ENCODE measurements at places on chromosomes 16 and 17.

DNA sequence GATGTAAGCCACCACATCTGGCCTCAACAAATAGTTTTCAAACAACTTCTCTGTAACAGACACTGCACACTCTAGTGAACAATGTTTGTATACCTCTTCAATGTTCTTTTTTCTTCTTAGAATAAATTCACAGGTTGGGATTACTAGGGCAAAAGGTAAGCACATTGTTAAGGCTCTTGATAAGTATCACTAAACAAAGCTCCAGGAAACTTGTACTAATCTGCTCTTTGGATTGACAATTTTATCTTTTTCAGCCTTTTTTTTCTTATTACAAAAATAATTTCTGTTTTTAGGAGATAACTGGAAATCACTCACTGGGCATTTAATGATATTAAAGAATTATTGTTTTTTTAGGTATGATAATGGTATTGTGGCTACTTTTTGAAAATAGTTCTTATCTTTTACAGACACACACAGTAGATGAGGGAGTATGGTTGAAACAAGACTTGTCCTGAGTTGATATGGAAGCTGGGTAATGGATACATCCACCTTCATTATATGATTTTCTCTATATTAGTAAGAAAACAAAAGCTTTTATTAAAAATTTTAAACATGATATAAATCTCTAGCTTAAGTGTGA lies 7.7 kb upstream of the MPRIP start:
- DNase-seq = no peak

DNA sequence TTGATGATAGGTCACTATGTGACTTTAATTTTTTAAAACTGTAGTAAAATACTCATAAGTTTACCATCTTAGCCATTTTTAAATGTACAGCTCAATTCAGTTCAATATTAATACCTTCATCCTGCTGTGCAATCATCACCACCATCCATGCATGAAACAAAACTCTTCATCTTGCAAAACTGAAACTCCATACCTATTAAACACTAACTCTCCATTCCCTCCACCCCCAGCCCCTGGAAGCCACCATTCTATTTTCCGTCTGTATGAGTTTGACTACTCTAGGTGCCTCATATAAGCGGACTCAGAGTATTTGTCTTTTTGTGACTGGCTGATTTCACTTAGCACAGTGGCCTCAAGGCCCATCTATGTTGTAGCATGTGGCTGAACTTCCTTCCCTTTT lies 9.4 kb upstream of the CNEP1R1 start:
- DNase-seq = no peak

DNA sequence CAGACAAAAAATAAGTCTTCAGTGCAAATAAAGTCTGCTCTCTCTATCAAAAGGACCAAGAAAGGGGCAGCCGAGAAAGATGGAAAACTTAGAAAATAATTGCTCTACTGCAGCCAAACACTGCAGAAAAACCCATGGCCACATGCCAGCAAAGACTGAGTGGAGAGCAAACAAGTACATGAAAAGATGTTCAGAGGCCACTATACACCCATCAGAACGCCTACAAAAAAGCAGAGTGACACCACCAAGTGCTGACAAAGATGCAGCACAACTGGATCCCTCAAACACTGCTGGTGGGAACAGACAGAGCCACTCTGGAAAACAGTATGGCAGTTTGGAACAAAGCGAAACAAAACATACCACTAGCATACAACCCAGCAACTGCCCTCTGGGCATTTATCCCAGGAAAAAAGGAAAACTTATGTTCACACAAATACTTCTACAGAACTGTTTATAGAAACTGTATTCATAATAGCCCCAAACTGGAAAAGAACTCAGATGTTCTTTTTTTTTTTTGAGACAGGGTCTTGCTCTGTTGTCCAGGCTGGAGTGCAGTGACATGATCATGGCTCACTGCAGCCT lies 36.7 kb downstream of the KIAA0753 start:
- DNase-seq = no peak

DNA sequence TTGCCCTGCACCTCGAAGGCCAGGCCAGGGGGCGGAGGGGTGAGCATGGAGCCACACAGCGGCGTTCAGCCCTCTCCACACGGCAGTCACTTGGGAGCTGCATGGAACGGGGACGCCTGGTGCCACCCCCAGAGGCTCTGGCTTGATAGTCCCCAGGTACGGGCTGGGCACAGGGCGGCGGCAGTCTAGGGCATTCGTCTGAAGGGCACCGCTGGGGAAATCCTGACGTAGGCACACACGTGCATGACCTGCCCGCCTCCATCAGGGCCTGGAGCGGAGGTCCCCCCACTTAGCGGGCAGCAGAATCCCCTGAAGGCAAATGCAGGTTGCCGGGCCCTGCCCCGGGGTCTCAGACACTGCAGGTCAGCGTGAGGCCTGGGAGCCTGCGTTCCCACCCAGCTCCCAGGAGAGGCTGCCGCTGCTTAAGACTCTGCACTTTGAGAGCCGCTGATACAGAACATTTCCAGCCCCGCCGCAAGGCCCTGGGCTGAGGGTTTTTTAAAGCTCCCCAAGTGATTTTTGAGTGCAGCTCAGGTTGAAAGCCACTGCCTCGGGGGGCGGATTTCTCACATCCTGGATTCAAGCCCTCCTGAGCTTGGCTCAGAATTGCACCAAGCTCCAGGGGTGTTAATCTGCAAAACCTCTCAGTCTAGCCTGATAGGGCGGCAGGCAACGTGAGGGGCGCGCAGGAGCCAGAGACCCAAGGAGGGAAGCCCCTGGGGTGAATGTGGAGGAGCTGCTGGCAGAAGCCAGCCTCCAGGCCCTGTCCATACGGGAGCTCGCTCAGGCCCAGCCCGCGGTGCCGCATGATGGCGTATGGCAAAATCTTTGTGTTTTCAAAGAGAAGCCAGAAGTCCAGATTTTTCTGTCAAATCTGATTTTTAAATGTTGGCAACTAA lies 182.3 kb upstream of the GSE1 start:
- DNase-seq = no peak

DNA sequence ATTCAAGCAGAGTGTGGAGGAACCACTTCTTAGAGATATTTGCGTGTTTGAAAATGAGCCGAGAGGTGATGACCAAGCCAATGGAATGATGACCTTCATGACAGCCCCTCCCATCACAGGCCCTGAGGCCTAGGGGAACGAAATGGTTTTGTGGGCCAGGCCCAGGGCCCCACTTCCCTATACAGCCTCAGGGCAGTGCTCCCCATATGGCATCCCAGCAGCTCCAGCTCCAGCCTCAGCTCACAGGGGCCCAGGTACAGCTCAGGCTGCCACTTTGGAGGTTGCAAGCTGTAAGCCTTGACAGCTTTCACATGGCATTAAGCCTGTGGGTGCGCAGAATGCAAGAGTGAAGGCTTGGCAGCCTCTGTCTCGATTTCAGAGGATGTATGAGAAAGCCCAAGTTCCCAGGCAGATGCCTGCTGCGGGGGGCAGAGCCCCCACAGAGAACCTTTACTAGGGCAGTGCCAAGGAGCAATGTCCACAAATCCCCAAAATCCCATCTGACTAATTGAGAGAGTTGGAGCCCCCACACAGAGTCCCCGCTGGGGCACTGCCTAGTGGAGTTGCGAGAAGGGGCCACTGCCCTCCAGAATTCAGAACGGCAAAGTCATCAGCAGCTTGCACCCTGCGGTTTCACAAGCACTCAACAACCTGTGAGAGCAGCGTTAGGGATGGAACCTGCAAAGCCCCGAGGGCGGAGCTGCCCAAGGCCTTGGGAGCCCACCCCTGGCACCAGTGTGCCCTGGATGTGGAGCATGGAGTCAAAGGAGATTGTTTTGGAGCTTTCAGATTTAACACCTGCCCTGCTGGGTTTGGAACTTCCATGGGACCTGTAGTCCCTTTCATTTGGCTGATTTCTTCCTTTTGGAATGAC lies 21.2 kb downstream of the CHMP6 start:
- no peak for DNase-seq

GRCh38 chr17:45296003-45296832 lies 20.6 kb downstream of the MAP3K14 start:
- DNase-seq = no peak

- no peak for DNase-seq
These were observed 22.4 kb downstream of the NLRP1 start for GRCh38 chr17:5561736-5562571.

DNA sequence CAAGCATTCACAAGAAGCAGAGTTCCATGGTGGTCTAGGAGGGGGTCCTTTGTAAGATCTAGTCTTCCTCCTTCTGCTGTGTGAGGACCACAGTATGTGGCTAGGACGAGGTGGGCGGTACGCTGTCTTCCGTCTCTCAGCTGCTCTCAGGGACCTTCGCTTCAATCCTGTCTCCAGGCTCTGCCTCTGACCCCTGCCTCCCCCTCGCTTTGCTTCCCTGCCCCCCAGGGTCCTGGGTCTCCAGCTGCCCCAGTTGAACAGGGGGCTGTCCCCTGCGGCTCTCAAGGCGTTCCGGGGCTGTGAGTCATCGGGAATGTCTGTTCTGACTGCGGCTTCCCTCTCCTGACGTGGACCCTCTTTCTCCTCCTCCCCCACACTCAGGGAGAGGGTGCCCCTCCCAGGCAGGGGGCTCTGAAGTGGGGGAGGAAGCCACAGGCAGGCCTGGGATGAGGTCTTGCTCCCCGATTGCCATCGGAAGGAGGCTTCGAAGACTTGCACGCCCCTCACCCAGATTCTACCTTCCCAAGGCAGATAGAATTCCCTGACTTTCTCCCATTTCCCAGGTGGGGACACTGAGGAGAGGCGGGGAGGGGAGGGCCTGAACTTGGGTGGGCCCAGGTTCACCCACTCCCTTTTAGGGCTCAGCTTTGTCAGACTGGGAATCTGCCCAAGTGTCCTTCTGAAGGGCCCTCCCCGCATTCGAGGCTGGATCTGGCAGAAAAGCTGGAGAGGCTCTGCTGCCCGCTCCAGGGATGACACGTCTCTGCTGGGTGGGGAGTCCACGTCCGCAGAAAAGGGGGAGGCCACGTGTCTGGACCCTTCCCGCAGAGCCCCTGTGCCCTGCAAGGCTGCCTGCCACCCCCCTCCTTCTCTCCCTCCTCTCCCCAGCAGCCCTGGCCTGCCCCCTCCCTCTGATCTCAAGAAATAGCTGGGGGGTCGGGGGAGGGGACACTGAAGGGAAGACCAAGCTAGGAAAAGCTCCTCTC lies 9.1 kb upstream of the COL1A1 start:
- DNase-seq = no peak

- no peak for DNase-seq
These were observed 3.3 kb upstream of the HIGD1B start for GRCh38 chr17:44844390-44844830.

DNA sequence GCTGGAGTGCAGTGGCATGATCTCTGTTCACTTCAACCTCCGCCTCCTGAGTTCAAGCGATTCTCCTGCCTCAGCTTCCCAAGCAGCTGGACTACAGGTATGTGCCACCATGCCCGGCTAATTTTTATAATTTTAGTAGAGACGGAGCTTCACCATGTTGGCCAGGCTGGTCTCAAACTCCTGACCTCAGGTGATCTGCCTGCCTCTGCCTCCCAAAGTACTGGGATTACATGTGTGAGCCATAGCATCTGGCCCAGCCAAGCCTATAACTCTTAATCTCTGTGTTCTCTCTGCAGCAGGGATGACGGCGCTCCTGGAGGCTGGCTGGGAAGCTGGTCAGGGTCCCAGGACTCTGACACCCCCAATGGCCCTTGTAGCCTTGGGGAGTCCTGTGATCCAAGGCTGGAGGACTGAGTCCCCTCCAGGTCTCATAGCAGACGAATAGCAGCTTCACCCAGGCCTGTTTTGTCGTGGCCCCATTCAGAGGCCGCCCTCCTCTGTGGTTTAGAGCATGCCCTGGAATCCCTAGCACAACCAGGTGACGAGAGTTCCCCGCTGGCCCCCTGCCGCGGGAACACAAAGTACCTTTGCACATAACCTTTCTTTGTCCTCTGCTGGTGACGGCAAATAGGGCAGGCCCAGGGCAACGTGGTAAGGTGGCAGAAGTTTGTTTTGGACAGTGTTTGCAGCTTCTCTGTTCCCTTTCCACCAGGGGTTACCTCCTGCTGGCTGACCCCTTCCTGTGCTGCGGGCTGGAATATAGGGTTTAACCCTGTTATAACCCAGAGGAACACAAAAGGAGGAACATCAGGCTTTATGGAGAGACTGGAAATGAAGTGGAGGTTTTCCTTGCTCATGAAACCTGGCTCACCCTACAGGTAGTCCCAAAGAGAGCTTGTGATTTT lies 43.0 kb upstream of the TOB1 start:
- DNase-seq = peak; percentile 28

DNA sequence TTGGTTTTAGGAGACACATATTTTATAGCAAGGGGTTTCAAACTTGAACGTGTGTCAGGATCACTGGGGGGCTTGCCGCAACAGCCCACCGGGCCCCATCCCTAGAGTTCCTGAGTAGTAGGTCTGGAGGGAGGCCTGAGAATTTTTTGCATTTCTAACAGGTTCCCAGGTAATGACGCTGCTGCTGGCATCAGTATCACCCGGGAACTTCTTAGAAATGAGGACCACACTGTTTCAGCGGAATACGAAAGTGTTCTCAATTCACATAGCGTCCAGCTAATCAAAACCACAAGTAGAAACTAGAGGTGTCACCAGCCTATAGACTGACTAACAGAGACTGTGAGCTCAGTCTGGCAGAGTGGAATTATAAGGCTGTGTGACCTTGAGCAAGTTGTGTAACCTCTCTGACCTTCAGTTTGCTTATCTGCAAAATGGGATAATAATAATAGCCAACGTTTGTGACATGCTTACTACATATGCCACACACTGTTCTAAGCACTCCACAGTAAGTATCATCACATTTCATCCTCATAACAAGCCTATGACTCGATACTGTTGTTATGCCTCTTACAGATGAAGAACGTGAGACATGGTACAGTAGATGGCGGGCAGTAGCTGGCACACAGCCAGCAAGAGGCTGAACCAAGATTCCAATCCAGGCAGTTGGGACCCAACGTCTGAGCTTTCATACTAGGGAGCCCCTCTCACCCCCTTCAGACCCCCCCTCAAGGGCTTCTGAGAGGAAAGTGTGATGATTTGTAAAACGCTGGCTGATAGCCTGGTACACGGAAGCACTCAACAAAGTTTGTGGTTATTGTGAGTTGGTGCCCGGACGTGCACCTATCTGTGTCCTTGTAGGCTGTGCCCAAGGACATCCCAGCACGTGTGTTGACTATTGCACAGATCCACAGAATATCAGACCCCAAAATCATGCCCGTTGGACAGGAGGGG lies 4.6 kb upstream of the ICAM2 start:
- DNase-seq = no peak

Measured in progenitor cell of endocrine pancreas (in vitro differentiated cells).